Caki2 (cell line): ENCODE measurements at places on chromosomes 4 and X. TPM values are rescaled to one million over a fixed set of nuclear protein-coding genes. Genes with fewer than 3 reads are reported as not detected.

SCML1 gene
- total RNA-seq: 10.1 and 10.4 TPM in 2 replicates

TRIML1 gene
- total RNA-seq: not detected in 2 replicates

ZMYM3 gene
- 7.0 and 16.3 TPM in 2 replicates for total RNA-seq

GLRA3 gene
- total RNA-seq: not detected in 2 replicates

STEEP1 gene
- 55.2 and 62.4 TPM in 2 replicates for total RNA-seq

GAGE12H gene
- not detected in 2 replicates for total RNA-seq

PFKFB1 gene
- not detected in 2 replicates for total RNA-seq

SPOCK3 gene
- 1.7 TPM in 1 of 2 replicates, not detected in the other for total RNA-seq

ATP2B3 gene
- total RNA-seq: not detected in 2 replicates

PABPC1L2A gene
- total RNA-seq: not detected in 2 replicates

PUDP gene
- total RNA-seq: 0.27 and 1.6 TPM in 2 replicates

CXXC4 gene
- total RNA-seq: 1.0 and 2.1 TPM in 2 replicates

PPP2R2C gene
- 38.9 and 51.9 TPM in 2 replicates for total RNA-seq

MAGEB1 gene
- not detected in 2 replicates for total RNA-seq

GABRA4 gene
- total RNA-seq: not detected in 2 replicates

DOCK11 gene
- total RNA-seq: 3.4 and 5.5 TPM in 2 replicates
